Hematopoietic multipotent progenitor cell treated with erythropoietin and hydrocortisone succinate and interleukin-3 and kit ligand, for 17 days (in vitro differentiated cells): ENCODE measurements at places on chromosomes 7 and 10.
A peak's percentile ranks its signal among the peaks of the same experiment; 100 is the strongest.

GRCh38 chr10:131750973-131751826 is 149.6 kb upstream of the PPP2R2D start:
- no peak for DNase-seq

DNA sequence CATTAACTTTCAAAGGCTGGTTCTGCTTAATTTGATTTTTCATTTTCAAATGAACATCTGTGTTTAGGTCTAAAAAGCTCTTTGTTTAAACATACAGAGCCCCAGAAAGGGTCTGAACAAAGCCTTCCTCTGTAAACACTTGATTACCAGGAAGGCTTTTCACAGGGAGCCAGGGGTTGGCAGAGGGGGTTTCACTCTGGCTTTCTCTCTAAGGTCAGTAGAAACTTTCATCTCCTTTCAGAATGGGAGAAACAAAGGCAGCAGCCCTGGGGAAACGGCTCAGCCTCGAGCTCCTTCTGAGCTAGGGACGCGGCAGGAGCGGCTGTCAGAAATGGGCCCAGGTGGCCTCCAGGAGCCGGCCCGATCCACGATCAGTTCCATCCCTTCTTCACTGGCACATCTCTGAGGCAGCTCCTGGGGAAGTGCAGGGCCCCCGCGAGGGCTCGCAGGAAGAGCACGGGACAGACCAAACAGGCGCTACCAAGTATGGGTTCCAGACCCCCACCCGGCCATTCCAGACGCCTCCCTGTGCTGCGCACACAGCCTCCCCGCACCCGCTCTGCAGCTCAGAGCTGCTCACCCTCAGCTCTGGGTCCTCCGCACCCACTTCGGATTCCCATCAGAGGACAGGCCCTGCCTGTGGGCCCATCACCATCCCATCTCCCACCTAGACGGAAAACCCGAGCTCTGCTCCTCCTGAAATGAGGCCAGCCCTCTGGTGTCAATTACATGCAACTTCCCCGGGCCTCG is 124.1 kb downstream of the MAD1L1 start:
- DNase-seq = no peak

- no peak for DNase-seq
Measured at GRCh38 chr7:84482476-84482875, 287.9 kb upstream of the SEMA3A start.

GRCh38 chr10:95785317-95785716 is 29.4 kb downstream of the ENTPD1 start:
- DNase-seq = no peak

- DNase-seq = no peak
Measured at GRCh38 chr10:52212062-52212461, 102.0 kb upstream of the DKK1 start.

DNA sequence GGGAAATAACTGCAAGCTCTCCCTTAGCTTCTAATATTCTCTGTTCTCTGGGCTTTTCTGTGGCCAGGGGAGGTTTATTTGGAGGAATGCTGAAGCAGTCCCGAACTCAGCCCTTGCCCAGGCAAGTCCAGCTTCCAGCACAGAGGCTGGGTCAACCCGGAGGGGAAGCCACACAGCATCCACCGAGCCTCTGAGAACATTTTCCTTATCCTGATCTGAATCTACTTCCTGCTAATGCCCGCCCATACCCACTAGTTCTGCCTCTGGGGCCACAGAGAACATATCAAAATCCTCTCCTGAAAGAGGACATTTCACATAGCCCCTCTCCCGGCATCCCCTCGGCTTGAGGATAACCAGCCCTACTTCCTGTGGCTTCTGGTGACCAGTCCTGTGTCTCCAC is 31.1 kb downstream of the SH3PXD2A start:
- DNase-seq = no peak

DNA sequence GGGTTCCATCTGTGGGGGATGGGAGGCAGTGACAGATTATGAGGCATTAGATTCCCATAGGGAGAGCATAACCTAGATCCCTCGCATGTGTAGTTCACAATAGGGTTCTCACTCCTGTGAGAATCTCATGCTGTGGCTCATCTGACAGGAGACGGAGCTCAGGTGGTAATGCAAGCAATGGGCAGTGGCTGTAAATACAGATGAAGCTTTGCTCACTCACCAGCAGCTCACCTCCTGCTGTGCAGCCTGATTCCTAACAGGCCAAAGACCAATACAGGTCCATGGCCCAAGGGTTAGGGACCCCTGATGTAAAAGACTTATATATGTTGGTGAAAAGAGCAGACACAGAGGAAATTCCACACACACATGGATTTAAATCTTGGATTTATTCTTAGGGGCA is 370.2 kb downstream of the NRG3 start:
- no peak for DNase-seq

GRCh38 chr7:123500878-123501489 is 33.4 kb downstream of the IQUB start:
- DNase-seq = no peak

DNA sequence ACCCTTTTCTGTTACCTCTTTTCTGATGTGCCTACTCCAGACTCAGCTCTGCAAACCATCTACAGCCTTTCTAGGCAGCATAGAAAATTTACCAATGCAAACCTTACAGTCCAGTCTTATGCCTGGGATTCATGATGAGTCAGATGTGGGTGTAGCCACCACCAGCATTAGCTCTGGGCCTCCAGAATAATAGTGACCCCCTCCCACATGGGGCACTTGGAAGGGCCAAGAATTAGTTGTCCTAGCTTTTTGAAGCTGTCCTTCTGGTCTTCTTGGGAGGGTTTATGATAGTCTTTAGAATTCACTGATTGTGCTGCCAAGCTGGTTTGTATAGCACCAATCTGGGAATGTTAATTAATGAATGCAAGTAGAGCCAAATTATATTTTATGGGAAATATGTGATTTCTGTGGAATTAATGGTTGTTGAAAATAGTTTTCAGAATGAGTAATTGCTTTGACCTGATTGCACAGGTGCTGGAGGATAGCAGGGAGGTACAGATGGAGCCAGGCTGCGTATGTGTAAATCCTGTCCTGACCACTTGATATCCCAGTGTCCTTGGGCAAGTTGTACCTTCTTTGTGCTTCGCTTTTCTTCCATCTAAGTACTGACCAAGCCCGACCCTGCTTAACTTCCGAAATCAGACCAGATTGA is 94.8 kb downstream of the CPED1 start:
- no peak for DNase-seq

GRCh38 chr10:124086787-124087671 is 6.4 kb downstream of the CHST15 start:
- DNase-seq = no peak

DNA sequence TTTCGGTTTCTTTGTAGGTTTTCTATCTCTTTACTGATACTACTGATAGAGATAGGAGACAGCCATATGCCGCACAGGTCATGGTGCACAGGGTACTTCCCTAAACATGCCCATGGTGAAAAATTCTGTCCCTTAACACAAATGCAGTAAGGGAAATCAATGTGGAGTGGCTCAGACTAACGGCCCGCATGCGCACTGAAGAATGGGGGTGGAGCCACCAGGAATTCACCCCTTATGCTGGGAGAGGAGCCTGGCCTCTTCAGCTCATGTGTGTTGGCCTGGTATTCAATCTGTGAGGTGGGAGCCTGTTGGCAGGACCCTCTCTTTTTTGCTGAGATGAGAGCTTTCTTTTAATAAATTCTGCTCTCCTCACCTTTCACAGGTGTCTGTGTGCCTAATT is 8.4 kb upstream of the URGCP start:
- no peak for DNase-seq

DNA sequence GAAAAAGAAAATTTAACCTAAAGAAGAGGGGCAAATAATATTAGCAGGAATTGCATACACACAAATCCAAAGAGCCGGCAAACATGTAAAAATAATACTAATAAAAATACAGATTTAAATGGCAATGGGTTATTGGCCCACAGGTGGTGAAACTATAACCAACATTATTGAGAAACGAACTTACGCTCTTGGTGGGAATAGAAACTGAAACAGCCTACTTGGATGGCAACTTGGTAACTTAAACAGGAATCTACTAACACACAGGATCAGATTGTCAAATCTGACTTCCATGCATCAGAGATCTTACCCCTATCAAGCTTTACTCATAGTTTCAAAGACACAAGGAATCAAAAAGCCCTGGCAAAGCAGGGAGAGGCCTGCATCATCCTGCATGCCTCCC is 66.5 kb downstream of the ANLN start:
- DNase-seq = no peak

DNA sequence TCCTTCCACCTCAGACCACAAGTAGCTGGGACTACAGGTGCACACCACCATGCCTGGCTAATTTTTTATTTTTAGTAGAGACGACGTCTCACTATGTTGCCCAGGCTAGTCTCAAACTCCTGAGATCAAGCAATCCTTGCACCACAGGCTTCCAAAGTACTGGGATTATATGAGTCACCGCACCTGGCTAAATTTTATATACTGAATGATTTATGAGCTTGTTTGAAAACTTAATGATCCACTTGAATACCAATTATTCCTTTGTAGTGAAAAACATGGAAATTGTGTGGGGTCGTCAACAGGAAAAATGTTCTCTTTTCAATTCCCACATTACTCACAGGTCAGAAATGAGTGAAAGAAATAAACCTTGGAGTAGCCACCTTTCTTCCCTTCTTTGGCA is 31.3 kb downstream of the RAPGEF5 start:
- DNase-seq = no peak

GRCh38 chr10:59266321-59266720 is 89.9 kb downstream of the PHYHIPL start:
- DNase-seq = no peak

- no peak for DNase-seq
Measured at GRCh38 chr10:93687737-93688136, 14.7 kb downstream of the FRA10AC1 start.

DNA sequence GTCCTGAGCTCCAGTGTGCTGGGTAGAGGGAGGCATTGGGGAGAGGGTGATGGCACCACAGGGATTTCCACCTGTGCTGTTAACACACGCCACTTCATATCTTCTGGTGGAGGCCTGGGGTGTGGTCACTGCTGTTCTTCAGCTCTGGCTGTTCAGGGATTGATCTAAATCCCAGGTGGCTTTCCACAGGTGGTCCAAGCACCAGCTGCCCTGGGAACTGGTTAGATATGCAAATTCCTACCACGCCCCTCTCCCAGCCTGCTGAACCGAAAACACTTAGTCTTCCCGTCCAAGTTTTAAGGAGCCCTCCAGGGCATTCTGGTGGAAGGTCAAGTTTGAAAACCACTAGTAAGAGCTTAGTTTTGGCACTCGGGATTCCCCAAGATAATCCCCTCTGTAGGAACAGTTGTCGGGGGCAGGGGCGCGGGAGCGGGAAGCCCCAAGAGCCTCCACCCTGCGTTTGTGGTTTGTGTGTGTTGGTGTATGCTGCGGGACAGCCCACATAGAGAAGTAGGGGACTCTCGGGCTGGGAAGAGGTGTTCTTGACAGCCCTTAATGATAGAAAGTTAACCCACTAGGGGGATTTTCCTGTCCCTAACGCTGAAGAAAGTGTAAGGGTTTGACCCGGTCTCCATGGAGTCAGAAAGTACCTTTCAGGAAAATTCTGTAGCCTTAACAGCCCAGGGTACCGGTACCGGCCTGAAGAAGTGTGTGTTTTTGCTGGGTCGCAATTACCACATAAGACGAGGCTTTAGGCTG is 5.1 kb downstream of the DEPP1 start:
- no peak for DNase-seq

- DNase-seq = peak; percentile 33
Measured at GRCh38 chr7:107045980-107046379, 1.5 kb downstream of the PRKAR2B start.

DNA sequence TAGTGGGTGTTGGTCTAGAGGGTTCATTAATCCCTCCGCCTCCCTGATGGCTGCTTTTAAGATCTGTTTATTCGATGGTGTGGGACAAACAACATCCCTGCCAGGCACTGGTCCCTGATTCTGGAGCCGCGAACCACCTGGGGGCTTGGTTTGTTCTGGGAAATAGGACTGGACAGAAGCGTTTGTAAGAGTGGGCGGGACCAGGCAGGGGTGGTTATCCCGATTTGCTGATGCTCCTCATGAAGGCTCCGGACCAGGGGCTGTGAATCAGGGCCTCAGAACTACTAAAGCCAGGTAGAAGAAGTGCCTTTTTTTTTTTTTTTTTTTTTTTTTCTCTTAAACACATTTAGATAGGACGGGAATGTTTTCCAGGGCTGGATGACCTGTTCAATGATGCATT is 273.4 kb downstream of the WDR37 start:
- no peak for DNase-seq

GRCh38 chr7:23696916-23697441 is 13.0 kb upstream of the STK31 start:
- peak; percentile 56 for DNase-seq

GRCh38 chr10:106284802-106285587 is 879.5 kb downstream of the SORCS1 start:
- DNase-seq = no peak

GRCh38 chr7:47317487-47317886 is 264.4 kb downstream of the TNS3 start:
- DNase-seq = no peak

GRCh38 chr7:157961731-157962457 is 625.1 kb downstream of the DNAJB6 start:
- no peak for DNase-seq

- no peak for DNase-seq
Measured at GRCh38 chr10:88147000-88147798, 283.8 kb downstream of the PTEN start.

DNA sequence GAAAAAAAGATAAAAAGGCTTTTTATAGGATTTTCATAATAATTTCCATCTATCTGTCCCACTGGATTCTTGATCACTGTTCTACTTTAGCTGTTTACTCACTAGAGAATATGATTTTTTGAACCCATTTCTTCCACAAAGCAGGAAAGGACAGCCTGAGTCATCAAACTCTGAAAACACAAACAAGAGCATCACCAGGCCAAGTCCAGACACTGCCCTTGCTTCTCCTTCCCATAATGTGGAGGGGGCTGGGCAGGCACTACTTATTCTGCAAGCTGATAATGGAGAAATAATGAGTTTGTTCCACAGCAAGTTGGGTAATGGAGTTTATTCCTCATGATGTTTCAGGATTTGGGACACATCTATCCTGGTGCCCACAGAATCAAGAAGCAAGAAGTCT is 13.0 kb upstream of the KCNIP2 start:
- no peak for DNase-seq

- DNase-seq = no peak
Measured at GRCh38 chr10:61283481-61284221, 169.5 kb downstream of the TMEM26 start.

- peak; percentile 8 for DNase-seq
Measured at GRCh38 chr10:27285093-27285492, 44.5 kb upstream of the ACBD5 start.

GRCh38 chr10:48549236-48549635 is 55.6 kb downstream of the ARHGAP22 start:
- no peak for DNase-seq

GRCh38 chr7:47931005-47932004 is 17.0 kb downstream of the PKD1L1 start:
- no peak for DNase-seq

- DNase-seq = no peak
Measured at GRCh38 chr7:100489824-100490223, 6.1 kb downstream of the NYAP1 start.

GRCh38 chr10:88962336-88962735 is 9.8 kb upstream of the ACTA2 start:
- no peak for DNase-seq
